Anterior cingulate cortex (tissue), 58 donors: ENCODE measurements at places on chromosomes 6 and 20.

- DNase-seq: no peak
Observed at GRCh38 chr6:23308166-23308565, 738.8 kb downstream of the HDGFL1 start.

DNA sequence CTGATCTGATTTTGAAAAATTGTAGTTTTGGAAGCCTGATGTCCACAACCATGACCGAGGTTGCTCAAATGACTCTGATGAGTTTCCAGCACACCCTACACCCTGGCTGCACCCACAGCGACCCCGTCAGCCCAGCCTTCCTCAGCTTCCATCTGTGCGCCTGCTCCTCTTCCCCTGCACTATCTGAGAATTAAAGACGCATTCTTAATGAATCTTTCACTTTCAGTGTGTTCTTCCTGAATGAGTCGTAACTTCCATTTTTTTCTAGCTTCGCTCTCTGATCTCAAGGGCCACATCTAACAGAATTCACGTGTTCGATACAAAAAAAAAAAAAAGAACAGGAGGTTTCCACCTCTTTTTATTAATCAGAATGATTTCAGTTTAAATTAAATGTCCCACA is 21.3 kb upstream of the RREB1 start:
- no peak for DNase-seq

GRCh38 chr20:61735503-61735785 is 330.2 kb downstream of the TAF4 start:
- DNase-seq: no peak

GRCh38 chr6:66321017-66321416 is 614.0 kb upstream of the EYS start:
- no peak for DNase-seq

GRCh38 chr6:165656581-165657324 is 6.3 kb downstream of the PDE10A start:
- DNase-seq: no peak

DNA sequence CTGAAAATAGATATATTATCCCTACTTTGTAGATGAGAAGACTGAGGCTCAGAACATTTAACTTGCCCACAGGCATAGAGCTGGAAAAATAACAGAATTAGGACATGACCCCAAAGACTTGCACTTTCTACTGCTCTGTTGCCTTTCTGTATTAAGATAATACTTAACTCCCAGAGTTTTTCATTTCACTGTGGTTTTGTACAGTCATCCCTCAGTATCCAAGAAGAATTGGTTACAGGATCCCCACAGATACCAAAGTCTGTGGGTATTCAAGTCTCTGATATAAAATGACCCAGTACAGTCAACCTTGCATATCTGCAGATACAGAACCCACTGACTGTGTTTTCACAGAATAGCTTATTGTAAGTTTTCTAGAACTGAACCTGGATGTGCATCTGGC is 16.8 kb downstream of the MRS2 start:
- DNase-seq: no peak

GRCh38 chr6:79949233-79949632 is 1.9 kb upstream of the ELOVL4 start:
- no peak for DNase-seq

- DNase-seq: no peak
Observed at GRCh38 chr20:6058684-6059295, 4.9 kb upstream of the LRRN4 start.

- peak; percentile 80 for DNase-seq
Observed at GRCh38 chr6:16332175-16332542, 93.8 kb downstream of the GMPR start.

DNA sequence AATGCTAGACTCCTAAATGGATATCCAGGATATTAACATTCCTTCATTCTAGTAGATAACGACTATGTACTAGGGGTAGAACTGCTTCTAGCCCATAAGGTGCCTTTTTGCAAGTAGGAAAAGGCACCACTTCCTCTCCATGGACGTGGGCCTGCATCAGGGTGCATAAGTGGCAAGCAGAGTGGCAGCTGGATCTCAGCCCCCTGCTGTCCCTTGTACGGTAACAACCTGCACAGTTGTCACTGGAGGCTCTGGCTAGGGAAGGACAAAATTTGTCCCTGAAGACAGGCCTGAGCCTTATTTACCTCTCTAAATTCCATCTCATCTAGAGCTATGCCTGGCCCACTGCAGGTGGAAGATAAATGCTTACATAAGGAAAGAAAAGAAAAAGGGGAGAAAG is 42.5 kb upstream of the SAYSD1 start:
- DNase-seq: no peak

GRCh38 chr6:42136508-42137193 is 5.8 kb downstream of the C6orf132 start:
- no peak for DNase-seq

GRCh38 chr6:113755449-113756289 is 101.5 kb upstream of the MARCKS start:
- no peak for DNase-seq

GRCh38 chr20:32010666-32011065 is 428 bp downstream of the CCM2L start:
- DNase-seq: no peak

- no peak for DNase-seq
Observed at GRCh38 chr6:75223428-75223827, 17.6 kb upstream of the COL12A1 start.

- no peak for DNase-seq
Observed at GRCh38 chr6:53888931-53889330, 94.1 kb downstream of the LRRC1 start.

- DNase-seq: no peak
Observed at GRCh38 chr6:36469946-36470345, 27.1 kb downstream of the KCTD20 start.

DNA sequence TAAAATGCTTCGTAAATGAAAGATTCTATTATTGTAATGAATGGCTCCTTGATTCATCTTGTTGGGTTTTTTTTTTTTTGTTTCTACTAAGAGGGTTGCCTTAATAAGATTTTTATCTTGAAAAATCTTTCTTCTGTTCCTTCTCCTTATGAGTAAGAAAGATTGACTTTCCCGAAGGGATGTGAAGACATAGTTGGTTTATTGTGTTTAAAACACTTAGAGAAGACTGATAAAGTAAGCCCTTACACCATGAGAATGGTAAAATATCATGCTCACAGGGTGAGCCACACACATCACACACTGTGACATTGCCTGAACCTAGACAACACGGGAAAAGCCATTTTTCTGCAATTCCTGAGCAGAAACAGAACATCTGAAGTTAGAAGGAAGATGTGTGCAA is 317.2 kb upstream of the TCF21 start:
- DNase-seq: no peak

GRCh38 chr20:15807271-15807670 is 766.0 kb downstream of the KIF16B start:
- DNase-seq: no peak

- no peak for DNase-seq
Observed at GRCh38 chr6:117025310-117025709, 148.3 kb downstream of the RFX6 start.

GRCh38 chr6:118748311-118749062 is 97.1 kb upstream of the CEP85L start:
- DNase-seq: peak; percentile 26

DNA sequence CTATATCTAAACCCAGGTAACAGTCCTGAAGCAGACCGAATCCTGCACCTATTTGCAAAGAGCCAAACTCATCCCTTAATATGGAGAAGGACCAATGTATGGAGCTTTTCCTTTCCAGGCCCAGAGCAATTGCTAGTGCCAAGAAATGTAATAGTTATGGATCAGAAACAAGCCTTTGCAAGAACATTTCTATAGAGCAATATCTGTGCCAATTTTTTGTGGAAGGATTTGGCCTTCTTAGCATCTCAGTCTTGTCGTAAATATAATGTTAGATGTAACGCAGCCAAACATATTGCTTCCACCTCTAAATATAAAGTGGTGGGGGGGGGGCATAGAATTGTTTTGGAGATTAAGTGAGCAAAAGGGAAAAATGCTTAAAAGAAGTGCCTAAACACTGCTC is 2.7 kb downstream of the KIAA0408 start:
- DNase-seq: no peak

- no peak for DNase-seq
Observed at GRCh38 chr6:112227992-112228391, 26.4 kb downstream of the LAMA4 start.

DNA sequence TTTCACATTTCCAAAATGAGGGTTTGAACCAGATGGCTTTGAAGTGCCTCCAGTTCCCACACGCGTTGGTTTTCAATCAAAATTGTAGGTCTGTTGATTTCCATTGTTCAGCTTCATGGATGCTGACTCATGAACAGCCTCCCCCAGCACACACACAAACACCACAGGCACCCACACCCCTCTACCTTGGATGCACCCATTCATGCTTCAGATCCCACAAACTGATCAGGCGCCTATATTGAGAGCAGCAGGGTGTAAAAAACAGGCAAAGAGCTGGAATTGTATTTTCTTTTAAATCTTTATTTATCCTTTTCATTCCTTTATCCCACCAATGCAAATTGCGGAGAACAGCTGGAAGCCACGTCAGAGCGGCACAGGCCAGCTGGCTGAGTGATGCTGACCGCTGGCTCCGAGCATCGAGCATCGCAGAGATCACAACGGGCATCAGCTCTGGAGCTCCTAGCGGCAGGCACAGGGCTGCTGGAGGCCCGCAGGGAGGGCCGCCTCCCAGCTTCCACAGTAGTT is 29.3 kb upstream of the TBC1D7 start:
- DNase-seq: no peak

GRCh38 chr6:72524011-72524645 is 97.7 kb upstream of the KCNQ5 start:
- DNase-seq: no peak

DNA sequence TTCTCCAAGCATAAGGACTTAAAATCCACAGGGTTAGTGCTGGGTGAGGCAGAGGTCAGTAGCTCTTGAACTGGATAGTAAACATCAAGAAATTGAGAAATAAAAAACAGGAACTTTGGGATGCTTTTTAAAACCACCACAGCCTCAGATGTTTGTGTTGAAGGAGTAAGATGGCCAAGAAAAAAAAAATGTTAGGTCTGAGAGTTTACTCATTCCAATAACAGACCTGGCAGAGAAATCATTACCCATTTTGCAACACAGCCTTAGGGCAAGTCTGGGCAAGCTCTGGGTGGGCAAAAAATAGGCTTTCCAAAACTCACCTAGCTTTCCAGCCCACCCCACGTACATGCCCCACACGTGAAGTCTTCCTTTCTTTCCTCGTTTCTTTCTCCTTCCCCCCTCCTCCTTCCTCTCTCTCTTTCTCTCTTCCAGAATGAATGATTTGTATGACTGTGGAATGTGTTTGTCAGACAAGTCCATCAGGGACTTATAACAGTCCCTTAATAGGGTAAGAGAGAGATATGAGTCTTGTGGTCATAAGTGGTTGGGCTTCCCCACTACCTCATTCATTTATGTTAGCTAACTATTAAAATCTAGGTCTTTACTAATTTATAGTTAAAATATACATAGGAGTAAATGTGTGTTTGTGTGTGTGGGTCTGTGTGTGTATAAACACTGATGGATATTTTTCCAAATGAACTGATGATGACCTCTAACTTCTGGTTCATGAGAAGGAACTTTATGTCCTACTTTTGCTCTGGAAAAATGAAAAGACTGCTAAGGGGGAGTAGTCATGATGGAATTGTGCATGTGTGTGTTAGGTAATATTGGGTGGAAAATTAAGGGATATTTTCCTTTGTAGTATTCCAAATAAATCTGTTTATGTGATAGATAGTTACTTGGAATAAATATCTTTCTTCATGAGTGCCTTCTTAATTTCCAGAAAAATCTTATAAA is 18.0 kb upstream of the DSE start:
- no peak for DNase-seq

GRCh38 chr20:64003960-64004725 is 23.2 kb downstream of the PRPF6 start:
- DNase-seq: no peak

GRCh38 chr6:93735099-93735498 is 315.7 kb upstream of the EPHA7 start:
- DNase-seq: no peak

GRCh38 chr6:140388815-140389214 is 1014.4 kb upstream of the CITED2 start:
- DNase-seq: no peak

GRCh38 chr6:42896178-42896719 is 16.8 kb downstream of the RPL7L1 start:
- DNase-seq: no peak

DNA sequence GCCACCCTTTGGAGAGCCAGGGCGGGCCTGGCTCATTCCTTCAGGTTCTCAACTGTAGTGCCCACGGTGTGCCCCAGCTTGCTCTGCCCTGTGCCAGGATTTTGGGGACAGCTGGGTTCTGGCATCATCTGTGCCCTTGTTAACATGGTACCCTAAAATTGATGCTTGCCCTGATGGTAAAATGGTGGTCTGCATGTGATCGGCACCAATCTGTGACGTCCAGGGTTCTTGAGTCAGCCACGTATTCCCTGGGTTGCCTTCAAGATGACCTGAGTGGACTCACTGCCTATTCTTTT is 31.2 kb upstream of the APCDD1L start:
- DNase-seq: no peak

DNA sequence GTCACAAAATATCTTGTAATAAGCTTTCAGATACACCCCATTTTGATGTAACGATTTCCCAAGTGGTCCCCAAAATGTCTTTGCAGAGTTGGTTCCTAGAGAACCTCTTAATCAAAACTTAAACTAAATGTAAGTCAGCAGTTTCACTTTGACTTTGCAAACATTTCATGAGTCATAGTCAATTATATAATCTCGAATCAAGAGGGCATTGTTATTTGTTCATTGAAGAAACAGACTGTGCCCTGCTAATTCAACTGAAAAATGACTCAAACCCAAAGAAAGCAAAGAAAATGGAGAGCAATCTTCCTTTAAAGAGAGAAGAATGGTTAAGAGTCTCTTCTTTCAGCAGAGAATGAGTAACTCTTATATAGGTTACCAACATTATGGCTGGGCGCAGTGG is 58.3 kb downstream of the IPCEF1 start:
- no peak for DNase-seq

DNA sequence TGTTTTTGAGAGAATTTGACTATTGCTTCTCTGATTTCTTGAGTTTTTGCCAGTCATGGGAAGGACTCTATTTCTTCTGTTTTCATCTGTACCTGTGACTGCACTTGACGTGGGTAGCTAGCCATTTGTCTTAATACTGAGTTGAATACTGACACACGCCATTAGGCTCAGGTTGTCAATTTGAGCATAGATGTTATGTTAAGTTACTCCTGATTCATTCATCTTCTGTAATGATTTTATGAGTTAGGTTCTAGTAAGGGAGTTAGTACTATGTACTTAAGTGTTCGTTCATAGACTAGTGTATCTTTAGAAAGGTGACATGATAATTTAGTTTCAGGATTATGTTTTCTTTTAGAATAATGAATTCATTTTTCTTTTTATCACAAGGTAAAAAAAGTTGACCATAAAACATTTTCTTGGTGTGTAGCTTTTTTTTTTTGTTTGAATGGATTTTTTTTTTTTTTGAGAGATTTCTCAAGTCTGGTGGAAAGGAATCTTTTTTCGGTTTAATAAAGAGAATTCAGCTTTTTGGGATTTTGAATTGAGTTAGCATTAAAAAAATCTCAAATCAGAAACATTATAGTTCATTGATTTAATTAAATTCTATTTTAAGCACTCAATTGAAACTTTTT is 1.7 kb downstream of the AFDN start:
- DNase-seq: no peak
